ENCODE measurements at places on chromosomes 6 and 20.
A peak's percentile ranks its signal among the peaks of the same experiment; 100 is the strongest.

DNA sequence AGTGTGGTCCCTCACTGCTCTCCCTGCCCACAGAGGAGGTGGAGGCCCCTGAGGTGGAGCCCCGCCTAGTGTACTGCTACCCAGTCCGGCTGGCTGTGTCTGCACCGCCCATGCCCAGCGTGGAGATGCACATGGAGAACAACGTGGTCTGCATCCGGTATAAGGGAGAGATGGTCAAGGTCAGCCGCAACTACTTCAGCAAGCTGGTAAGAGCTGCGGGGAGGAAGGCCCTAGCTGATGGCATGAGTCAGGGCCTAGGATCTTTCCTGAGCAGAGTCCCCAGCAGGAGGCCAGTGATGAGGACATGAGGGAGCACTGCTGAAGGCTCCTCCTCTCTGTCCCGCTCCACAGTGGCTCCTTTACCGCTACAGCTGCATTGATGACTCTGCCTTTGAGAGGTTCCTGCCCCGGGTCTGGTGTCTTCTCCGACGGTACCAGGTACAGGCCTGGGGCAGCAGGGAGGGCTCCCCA is 11.2 kb downstream of the PCIF1 start:
- no peak for DNase-seq

DNA sequence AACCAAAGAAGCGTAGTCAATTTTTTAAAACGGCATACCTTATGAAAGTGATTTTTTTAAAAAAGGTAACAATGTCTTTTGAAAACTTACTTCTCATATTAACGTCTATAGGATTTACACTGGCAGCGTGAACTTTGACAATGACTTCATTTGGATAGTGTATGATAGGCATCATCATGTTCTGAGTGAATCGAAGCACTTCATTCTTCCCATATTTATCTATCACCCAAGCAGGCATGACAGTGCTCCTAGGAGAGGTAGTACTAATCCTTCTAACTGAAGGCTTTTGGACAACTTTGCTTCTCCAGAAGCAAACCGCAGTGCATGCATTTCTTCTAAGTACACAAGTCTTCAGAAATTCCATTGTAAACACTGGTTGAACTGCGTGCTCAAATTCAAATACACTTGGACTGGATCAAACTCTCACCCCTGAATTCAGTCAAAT is 618 bp downstream of the RTN4IP1 start:
- peak; percentile 40 for DNase-seq

DNA sequence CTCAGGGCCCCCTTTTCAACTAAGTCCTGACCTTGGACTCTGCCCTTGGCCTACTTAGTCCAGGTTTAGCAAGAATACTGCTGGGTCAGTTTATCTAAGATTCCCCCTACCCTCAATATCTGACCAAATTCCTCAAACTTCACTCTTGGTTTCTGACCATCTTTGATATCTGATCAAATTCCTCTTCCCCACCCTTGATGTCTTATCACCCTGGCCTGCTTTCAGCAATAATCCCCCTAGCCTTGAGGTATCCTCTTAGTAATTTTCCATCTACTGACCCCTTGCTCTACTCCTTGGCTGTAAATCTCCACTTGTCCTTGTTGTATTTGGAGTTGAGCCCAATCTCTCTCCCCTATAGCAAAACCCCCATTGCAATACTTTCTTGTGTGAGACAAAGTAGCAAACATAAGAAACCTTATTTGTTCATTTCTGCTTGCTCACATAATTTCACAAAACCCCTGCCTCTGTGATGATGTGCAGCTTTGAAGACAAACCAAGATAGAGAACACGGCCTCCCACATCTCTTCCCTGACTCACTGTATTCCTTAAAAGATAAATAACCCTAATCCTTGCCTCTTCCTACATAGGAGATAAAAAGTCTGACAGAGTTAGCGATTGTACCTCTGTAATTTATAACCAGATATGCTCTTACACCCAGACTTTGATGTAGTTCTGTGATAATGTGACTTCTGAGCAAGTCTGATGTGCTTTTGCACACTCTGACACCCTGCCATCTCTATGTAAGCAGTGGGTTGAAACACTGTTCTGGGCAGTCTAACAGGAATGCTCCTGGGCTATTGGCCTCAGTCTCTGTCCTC is 13.8 kb upstream of the IYD start:
- DNase-seq: no peak

DNA sequence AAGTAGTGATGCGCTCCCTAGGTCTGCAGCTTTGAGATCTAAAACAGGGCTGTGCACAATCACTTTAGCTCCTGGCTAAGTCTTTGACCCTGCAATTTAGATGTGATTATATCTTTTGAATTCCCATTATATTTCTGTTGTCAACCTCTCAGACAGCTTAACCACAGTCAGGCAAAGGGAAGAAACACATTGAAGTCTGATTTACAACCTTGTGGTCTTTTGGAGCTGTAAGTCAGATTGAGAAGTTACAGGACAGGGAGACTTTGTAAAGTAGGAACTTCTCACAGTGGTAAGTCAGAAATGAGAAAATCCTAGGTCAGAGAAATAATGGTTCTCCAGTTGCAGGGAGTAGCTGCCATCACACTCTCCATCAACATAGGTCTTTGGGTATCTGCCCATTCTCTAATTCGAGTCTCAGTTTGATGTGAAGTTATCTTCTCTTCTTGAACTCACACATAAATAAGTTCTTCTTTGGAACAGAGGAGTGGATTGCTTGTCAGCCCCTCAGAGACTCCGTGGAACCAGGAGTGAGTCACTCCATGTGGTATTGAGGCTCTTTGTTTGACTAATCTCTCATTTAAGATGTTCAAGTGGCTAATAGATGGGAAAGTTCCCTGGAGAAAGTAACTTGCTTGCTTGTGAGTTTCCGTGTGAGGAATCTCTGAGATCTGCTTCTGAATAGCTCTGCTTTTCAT is 35.0 kb upstream of the SGK1 start:
- no peak for DNase-seq

DNA sequence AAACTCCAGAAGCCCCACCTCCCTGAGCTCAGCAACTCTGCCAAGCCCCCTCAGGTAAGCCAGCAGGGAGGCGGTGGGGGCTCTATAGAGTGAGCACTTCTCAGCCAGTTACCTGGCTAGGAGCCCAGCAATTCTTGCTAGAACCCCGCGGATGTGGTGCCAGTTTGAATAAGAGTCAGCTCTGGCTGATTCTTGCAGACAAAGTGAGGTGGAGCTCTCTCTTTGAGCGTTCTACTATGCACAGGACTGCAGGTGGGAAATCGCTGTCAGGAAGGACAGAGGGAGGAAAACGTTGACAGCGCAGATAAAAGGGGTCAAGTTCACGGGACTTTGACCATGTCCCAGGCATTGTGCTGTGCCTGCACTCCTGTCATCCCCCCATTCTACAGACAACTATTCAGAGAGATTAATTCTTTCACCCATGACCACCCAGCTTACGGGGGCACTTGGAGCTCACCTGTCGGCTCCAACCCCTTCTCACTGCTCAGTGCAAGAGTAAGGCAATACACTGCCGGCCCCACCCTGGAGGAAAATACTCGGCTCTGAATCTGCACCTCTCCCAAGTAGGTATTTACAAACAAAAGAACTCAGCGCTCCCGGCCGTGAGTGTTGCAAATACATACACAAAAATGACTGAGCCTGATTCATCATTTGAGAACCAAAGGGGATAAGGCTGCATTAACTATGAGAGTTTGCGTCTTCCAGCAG is 92.9 kb downstream of the ANKRD60 start:
- no peak for DNase-seq

GRCh38 chr20:38640521-38640920 is 38.9 kb downstream of the ARHGAP40 start:
- no peak for DNase-seq

GRCh38 chr20:34754611-34755010 is 50.5 kb downstream of the TP53INP2 start:
- no peak for DNase-seq

DNA sequence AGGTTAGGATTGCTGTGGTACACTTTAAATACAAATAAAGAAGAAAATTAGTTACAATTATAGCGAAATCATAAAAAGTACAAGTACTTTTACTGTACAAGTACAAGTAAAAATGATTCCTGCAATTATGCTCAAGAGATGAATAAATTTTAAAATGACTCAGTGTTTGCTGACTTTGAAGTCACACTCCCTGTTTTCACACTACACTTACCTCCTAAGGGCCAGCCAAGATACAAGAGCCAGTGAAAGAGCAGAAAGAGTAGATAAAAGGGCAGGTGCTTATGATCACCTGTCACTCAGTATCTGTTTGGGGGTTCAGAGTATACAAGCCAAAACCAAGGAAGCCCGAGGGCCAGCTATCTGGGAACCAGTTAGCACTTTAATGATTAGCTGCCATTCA is 41.0 kb upstream of the COL21A1 start:
- no peak for DNase-seq

- no peak for DNase-seq
Observed at GRCh38 chr20:10432079-10432478, 1.9 kb downstream of the MKKS start.

DNA sequence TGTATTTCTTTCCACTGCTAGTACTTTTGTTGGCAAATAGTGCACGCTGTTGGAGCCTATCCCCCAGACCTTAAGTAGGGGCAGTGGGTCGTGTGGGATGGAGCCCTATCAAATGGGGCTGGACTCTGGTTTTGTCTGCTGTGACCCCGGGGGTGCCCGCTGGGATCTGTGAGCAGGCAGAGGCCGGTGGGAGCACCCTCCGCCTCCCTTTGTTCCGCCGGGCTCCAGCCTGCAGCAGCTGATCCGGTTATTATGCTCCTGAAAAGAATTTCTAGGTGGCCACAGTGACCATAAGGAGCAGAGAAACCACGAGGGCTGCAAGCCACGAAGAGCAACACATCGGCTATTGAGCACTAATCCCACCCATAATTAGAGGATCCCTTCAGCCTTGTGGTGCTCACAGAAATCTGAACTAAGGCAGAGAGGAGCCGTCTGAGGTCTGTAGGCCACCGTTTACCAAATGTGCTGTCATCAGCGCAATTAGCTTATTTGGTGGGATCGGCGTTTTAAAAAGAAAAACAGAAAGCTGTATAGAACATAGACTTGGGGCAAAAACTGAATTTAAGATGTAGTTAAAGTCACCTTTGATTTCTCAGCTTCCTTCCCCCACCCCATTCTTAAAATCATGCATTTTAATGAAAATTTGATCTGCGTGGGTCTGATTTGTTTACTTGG is 598.3 kb upstream of the JAG1 start:
- DNase-seq: no peak

GRCh38 chr6:169960003-169960344 is 208.6 kb downstream of the ERMARD start:
- DNase-seq: no peak

DNA sequence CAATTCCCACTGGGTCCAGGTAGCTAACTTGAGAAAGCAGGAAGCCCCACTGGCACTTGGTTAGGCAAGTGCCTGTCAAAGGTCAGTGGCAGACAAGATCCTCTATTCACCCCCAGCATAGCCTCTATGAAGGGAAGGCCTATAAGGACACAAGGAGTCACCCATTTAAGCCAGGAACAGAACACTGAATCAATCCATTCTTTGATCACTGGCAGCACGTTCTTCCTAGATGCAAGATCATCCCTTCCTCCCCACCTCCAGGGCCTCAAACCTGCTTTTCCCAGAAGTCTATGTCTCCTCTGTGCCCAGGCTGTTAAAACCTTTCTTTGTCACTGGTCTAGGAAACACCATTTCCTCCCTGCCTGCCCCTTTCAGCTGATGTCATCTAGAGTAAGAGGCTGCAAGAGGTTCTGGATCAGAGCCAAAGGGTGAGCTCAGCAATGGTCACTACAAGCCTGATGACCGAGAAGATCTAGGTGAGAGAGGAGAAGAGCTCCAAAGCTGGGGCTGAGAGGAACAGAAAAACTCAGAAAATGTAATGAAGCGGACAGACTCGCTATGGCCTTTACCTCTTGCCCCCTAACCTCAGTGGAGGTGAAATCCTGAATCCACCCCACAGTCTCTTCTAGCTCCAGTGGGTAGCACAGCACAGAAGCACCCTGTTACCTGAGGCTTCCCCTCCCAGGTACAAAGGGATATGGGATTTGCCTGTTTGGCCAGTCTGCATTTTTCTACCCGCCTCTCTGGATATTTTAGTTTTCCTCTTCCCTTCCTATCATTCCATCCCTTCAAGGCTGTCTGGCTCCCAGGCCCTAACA is 1.8 kb downstream of the GTPBP2 start:
- peak; percentile 74 for DNase-seq

GRCh38 chr20:60569116-60569515 is 610.9 kb downstream of the CDH26 start:
- DNase-seq: no peak

DNA sequence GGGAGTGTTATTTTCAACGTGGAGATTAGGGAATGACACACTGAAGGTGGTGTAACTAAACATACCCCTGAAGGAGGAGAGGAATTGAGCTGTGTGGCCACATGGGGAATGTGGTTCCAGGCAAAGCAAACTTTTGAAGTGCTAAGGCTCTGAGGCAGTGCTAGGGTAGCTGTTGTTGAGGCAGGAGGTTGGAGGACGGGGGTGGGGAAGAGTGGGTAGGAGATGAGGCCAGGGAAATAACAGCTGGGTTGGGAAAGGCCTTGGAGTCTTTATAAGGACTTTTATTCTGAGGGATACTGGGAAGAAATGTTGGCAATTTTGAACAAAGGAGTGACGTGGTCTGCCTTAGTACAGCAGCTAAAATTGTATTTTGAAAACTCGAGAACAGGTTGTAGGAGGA is 13.0 kb downstream of the RPRD1B start:
- DNase-seq: no peak

DNA sequence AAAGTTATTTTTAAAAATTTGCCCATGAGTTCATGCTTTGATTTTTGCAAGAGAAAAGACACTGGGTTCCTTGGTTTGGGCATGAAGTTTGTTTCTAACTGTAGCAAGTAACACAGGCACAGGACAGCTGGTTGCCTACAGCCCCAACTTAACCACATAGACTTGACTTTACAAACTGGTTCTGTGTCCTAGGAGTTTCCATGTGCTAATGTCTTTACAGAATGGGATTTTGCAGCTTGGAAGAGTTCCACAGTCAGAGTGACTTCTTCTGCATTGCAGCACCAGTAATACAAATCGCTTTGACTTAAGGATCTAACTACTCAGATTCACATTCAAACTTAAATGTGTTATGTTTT is 44.3 kb downstream of the OR2B2 start:
- peak; percentile 78 for DNase-seq

GRCh38 chr6:34095741-34096140 is 50.1 kb downstream of the GRM4 start:
- DNase-seq: no peak

- DNase-seq: no peak
Observed at GRCh38 chr6:3899970-3900439, 50.8 kb downstream of the FAM50B start.

DNA sequence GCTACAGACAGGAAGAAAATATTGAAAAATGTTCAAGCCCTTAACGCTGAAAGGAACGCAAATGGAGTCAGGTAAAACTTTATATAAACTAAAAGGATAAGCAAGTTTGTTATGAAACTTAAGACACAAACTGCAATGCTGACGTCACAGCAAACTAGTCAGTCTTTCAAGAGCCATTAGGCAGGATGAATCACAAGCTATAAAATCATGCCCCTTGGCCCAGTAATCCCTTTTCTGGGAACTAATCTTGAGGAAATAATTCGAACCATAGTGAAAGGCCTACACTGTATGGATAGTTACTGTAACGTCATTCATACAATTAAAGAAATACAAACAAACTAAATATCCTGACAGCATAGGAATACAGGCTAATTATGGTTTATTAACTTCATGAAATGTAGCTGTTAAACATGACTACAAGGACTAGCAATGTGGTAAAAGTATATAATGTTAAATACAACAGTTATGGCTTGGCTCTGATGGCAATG is 42.7 kb upstream of the HINT3 start:
- no peak for DNase-seq
